Activated CD4-positive, alpha-beta T cell treated with anti-CD3 and anti-CD28 coated beads, Interleukin-2, amount 50 U/mL, for 48 hours (primary cell): ENCODE measurements at places on chromosomes 13 and 19.

DNA sequence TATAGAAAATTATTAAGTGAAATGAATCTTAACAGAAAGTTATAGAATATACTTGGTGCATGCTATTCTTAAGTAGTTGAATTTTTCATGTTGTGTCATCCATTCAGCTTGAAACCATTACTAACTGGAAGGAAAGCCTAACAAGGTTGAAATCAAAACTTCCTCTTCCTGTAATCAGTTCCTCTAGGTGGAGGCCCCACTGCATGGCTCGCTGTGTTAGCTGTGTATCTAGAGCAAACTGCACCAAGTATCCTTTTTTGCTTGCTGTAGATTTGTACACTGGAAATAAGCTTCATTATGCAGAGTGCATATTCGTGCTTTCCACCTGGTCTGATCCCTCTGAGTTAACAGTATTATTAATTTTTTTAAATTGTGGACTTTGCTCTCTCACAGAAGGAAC lies 1146.1 kb downstream of the EFNB2 start:
- DNase-seq: no peak

- no peak for DNase-seq
Measured at GRCh38 chr19:4087787-4088679, 21.3 kb upstream of the ZBTB7A start.

DNA sequence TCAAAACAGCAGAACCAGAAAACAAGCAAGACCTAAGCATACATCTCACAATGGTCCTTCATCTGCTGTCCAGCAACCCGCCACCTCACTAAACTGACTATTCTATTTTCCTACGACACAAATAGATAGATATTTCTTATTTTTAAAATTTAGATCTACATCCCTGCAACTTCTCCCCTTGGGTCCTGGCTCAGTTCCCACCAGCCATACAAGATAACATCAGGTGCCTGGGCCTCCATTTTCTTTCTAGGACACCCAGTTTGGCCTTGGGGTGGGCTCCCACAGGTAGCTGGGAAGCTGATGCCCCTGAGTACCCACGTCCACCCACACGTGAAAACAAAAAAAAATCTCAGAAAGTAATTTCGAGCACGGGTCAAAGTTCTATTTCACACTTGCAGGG lies 47.6 kb downstream of the TGDS start:
- peak; percentile 9 for DNase-seq

DNA sequence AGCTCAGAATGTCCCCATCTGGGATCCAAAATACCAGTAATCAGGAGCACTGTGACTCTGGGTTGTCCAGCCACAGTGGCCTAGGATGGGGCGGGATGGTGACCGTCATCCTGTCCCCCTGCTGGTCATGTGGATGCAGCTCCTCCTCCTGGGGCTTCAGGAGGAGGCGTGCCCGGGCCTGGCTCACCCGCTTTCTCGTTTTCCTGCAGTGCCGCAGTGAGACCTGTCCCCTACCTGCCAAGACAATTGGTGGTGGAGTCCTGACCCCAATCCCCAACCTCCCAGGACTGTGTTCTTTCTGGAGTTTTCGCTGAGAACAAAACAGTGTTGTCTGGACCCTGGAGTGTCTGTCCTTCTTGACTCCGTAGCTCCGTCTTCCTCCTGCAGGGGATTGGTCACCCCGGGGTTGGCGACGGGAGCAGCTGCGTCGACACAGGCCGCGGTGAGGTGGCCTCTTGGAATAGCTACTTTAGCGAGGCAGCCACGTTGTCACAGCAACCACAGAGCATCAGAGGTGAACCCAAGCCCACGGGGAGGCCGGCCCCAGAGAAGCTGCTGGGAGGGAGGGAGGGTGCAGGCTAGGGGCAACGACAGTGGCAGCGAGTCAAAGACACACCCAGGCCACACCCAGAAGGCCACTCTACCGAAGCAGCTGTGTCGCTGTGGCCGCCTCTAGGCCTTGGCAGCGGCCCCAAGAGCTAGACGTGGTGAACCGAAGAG lies 10.2 kb upstream of the EMC10 start:
- DNase-seq: no peak

GRCh38 chr13:33109801-33110200 lies 93.6 kb downstream of the KL start:
- no peak for DNase-seq

DNA sequence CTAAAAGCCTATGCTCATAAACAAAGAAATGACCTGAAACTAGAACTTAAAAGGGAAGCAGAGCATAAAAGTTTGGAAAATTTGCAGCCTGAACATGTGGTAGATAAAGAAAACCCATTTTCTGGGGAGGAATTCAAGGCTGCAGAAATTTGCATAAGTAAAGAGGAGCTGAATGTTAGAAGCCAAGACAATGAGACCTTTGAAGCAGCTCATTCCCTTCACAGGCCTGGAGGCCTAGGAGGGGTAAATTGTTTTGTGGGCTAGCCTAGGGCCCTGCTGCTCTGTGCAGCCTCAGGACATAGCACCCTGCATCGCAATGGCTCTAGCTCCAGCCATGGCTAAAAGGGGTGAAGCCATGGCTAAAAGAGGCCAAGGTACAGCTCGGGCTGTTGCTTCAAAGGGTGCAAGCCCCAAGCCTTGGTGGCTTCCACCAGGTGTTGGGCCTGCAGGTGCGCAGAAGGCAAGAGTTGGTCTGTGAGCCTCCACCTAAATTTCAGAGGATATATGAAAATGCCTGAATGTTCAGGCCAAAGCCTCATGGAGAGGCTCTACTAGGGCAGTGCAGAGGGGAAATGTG lies 38.3 kb downstream of the ZIC2 start:
- DNase-seq: no peak

- peak; percentile 45 for DNase-seq
Measured at GRCh38 chr19:2164020-2164998, 576 bp downstream of the DOT1L start.

DNA sequence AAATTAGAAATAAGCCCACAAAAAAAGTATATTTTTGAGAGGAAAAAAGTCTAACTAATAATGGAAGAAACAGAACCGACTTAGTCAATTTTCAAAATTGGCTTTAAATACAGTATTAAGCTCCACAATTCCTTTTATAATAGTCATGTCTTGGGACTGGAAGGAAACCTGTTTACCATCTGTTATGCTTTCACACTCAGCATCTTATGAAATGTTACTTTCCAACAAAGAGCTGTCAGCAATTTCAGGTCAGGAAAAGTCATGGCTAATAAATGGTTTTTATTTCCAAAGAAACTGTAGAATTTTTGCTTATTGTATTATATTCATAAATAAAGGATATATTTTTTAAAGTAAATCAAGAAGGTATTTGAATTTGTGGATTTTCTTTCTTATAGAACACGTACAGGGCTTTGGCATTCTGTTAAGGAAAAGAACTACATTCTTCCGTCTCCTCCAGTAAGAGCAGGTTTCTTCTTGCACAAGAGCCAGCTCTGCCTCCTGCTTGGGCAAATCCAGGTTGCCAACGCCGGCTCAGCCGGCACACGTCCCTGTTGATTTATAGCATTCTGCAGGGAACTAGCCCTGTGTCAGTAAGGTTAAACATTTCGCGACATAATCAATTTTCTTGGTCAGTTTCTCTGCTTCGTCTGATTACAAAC lies 52.9 kb upstream of the GPR12 start:
- DNase-seq: no peak

GRCh38 chr19:4523306-4524110 lies 5.2 kb upstream of the PLIN4 start:
- DNase-seq: peak; percentile 37

- no peak for DNase-seq
Measured at GRCh38 chr13:102484329-102484728, 82.5 kb upstream of the FGF14 start.

GRCh38 chr19:58157045-58157728 lies 6.6 kb upstream of the ZNF329 start:
- DNase-seq: no peak

GRCh38 chr19:30047432-30047831 lies 105.4 kb downstream of the URI1 start:
- DNase-seq: no peak

GRCh38 chr19:31572976-31573298 lies 223.7 kb upstream of the TSHZ3 start:
- no peak for DNase-seq

DNA sequence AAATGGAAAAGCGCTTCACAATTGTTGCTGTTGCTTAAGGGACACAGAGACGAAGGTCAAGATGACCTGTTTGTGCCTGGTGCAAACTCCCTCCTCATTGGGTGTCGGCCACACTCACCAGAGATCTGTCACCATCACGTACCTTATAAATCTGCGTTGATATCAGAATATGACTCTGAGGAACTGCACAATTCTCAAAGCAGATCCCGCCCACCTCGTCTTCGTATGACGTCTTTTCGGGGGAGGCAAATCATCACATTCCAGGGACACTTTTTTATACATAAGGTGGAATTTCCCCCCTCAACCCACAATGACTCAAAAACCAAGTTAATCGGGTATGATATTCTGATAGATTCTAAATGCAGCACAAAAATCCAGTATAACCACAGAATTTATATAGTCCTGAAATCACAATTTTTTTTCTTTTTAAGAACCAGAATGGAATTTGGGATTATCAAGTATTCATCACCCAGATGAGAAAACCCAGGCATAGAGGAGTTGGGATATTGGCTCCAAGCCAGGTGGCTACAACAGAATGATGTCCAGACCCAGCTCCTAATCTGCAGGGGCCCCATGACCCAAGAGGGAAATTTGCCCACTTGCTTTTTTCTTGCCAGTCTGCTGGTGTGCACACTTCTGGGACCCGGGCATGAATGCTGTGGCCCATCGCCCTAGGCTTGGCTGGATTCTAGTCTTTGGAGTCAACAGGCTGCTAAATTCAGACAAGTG lies 50.6 kb upstream of the MTIF3 start:
- DNase-seq: peak; percentile 13

DNA sequence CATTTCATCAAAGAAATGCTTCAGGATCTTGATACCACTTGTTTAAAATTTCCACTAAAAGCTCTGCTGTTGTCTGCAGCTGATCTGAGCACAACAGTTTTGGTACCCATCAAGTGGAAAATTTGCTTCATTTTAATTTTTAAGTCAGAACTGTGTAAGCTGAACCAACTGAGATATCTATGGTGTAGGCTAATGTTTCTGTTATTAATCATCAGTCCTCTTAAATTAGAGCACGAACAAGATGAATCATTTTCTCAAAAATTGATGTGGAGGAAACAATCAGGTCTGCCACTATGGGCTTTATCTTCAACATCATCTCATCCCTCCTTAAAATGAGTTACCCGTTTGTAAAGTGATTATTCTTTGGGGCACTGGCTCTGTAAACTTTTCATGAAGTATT lies 221.5 kb upstream of the NBEA start:
- no peak for DNase-seq

DNA sequence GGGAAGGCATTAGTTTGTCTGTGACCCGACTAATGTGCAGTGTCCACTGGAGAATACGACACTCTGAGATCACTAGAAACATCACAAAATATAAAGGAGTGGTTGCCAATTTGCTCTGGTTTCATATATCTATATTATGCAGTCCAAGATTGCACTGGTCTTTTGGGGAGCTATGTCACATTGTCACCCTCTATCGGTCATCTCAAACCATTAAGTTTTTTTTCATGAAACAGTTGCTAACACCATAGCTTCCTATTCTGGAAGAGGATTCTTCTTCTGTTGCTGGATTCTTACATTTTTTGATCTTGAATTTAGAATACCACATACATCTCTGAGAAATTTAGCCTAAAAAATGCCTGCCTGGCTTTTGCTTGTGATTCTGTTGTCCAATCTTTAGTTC lies 168.6 kb downstream of the LACC1 start:
- no peak for DNase-seq

GRCh38 chr13:106286811-106287210 lies 248.7 kb downstream of the EFNB2 start:
- no peak for DNase-seq

- peak; percentile 57 for DNase-seq
Measured at GRCh38 chr19:45591004-45591637, 6.5 kb upstream of the OPA3 start.

DNA sequence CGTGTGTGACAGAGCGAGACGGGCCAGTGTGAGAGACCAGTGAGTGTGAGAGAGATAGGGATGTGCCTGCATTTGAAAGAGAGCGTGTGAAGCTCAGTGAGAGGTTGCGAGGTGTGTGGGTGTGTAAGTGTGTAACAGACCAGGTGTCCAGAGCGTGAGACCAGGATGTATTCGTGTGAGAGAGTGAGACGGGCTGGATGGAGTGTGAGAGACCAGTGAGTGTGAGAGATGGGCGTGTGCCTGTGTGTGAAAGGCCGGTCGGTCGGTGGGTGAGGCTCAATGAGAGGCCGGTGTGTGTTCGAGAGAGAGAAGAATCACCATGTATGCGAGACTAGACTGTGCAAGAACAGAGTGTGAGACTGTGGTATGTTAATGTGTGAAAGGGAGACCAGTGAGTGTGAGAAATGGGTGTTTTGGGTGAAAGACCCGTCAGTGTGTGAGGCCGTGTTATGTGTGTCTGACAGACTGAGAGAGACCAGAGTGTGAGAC lies 679 bp downstream of the ZNF471 start:
- no peak for DNase-seq

DNA sequence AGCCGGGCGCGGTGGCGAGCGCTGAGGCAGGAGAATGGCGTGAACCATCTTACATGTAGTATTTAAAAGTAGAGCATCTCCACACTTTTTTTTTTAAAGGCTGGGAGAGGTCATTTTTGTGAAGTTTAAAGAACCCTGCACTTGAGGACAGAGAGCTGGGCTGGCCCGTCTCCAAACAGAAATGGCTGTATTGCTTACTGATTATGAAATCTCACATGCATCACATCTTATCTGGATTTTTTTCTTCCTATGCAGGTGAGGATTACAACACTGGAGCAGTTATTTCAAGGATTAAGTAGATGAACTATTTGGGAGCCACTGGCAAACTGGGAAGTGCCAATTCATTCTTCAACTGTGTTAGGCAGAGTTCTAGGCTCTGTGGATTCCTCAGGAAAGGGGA lies 59.5 kb downstream of the TEX26 start:
- no peak for DNase-seq

- peak; percentile 84 for DNase-seq
Measured at GRCh38 chr19:43526884-43527859, at the start of gene ETHE1. Gene ETHE1, minus strand, starts transcription at chr19:43527201. Its CDS starts 24 bp downstream, at chr19:43527177.

DNA sequence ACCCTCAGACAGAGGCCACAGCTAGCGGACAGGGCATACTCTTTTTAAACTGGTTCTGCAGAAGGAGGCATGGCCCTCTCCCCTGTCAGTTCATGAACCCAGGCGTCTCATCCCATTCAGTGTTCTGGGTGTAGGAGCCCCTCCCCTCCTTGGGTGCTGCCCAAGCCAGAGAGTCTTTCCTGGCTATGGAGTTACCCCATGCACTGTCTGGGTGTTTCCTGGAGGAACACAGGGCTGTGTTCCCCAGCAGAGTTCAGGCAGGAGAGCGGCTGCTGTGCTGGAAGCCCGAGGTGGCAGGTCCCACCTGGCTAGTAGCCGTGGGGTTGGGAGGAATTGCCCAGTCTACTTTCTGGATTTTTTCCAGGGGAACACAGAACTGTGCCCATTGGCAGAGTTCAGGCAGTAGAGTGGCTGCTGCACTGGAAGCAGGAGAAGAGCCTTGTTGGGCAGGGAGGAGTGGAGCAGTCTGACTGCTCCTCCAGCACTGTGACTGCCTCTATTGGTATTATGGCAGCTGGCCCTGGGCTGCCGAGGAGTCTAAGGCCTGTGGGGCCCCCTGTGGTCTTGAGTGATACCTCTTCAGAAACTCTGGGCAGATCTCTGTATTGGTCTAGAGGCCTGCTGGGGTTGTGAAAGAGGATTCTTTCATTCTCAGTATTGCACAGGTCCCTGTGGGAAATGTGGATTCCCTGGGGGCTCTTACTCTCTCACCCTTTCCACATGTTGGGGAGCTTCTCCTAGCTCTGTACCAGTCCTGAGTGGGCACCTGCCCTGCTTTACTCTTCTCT lies 168.3 kb downstream of the PCDH20 start:
- DNase-seq: no peak

- no peak for DNase-seq
Measured at GRCh38 chr13:99074693-99075092, 96.8 kb upstream of the DOCK9 start.

- no peak for DNase-seq
Measured at GRCh38 chr19:18507021-18507726, 14.7 kb downstream of the ELL start.
